ENCODE measurements at places on chromosomes 2 and 18. TPM values are rescaled to one million over a fixed set of nuclear protein-coding genes. Genes with fewer than 3 reads are reported as not detected.
A peak's percentile ranks its signal among the peaks of the same experiment; 100 is the strongest.

NGEF gene
- 0.71 TPM for total RNA-seq

DNA sequence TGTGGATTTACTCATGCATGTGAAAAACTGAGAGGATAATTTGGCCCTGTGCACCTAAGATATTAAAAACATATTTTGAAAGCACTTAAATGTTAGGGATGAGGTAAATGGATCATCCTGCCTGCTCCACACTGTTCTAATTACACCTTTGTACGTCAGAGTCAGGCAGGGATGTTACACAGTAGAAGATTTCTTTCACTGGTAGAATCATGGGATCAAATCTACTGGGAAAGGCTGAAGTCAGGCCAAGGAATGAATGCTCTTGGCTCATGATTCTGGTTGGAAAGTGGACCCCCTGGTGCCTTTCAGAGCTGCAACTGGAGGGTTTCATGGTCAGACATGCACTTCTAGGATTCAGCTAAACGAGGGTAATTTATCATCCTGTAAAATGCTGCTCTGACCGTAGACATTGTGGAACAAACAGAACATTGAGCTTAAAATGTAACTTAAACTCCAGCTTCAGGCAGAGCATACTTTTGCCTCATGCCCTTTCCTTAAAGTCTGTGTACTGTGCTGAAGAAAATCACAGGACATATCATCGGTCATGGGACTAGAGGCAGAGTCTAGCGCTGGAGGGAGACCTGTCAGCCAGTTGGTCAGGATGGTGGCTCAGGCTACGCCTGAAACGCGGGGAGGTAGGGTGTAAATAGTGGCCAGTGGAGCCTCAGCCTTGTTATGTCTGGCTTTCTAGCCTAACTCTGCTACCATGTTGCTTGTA is 4.9 kb downstream of the KCNE4 start:
- DNase-seq: no peak

MC5R gene
- total RNA-seq: not detected

PROM2 gene
- total RNA-seq: 14.2 TPM

GRCh38 chr2:217275091-217275490 is 415.2 kb upstream of the TNP1 start:
- DNase-seq: no peak

EML6 gene
- total RNA-seq: 2.6 TPM

DNA sequence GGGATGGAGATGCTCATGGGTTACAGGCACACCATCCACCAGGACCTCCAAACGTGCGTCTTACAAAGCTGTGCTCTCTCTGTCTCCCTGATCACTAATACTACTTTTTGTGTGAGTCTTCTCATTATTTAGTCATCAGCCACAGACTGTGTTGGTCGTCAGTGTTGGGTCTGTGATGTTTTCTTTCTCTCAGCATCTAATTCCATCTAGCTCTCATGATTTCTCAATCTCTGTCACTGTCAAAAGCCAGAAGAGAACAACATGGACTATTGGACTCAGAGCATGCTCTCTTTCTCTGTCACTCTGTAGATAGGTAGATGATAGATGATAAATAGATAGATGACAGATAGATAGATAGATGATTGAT is 6.0 kb upstream of the ARL4C start:
- no peak for DNase-seq

ZBTB7C gene
- total RNA-seq: 0.57 TPM

DNA sequence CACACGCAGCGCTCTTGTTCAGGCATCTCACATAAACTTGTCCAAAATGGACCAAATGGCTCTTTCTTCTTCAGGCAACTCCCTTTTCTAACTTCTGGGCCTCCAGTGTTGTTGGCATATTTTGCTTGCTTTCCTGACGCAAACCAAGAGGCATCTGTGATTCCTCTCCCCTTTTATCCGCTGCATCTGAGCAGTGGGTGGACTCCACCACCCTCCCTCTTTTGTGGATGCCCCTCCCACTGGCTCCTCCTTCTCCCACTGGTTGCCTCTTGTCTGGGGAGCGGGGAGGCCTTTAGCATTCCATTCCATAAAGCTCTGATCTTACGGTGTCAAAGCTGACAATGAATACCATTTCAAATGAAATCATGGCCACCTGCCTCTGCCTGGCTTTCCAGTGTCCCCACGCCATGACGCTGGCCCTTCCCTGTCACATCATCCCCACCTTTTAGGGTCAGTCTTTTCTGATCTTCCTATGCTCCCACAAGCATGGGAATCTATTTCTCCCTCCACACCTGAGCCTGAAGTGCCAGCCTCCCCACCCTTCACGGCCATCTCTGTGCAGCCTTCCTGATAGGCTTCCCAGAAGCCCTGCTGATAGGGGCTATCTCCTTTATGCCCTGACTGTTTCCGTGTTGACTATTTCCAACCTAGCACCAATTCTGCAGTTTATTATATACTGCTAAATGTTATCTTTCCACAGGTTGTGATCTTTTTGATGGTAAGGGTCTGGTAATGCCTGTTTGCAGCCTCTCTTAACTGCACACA is 51.5 kb downstream of the RPL37A start:
- DNase-seq: no peak

DNA sequence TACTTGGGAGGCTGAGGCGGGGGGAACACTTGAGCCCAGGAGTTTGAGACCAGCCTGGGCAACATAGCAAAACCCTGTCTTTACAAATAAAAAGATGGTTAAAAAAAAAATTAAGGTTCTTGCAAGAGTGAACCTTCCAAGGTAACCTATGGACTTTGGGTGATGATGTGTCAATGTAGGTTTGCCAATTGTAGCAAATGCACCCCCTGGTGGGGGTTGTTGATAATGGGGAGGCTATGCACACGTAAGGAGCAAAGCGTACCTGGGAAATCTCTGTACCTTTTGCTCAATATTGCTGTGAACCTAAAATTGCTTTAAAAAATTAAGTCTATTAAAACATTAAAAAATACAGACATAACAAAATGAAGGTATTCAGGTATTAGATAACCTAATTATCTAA is 70.4 kb downstream of the CWC22 start:
- DNase-seq: peak; percentile 14

DNA sequence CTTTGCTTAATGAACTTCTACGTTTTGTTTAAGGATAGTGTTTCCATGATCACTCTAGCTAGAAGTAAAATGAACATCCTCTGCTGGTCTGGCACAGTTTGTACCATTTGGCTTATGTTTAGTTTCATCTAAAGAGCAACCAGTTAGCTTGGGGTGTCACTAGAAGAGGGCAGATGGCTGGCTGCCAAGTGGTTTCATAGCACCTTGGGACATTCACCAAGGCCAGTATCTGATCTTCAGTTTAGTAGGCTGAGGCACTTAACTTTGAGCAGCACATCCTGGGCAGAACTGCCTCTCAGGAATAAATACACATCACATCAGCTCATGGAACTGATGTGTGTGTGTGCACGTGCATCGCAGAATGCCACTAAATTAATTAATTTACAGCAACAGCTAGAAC is 68.4 kb downstream of the NXPH2 start:
- DNase-seq: no peak

- DNase-seq: no peak
Measured at GRCh38 chr2:177242121-177242987, 22.2 kb downstream of the NFE2L2 start.

DNA sequence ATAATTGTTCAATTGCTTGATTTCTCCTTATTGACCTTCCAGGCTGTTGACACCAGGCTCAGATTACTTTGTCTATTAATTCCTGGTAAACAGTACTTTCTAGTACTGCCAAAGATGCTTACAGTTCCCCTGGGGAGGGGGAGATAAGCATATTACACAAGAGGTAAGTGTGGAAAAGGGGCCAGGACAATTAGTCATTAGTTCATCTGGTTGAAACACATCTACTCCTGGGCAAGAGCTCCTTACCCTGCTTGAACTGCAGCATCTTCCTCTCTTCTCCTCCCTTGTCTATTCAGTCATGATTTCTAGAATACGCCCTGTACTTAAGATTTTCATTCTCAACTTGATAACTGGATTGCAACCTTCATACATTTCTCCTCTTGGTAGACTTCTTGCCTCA is 10.4 kb upstream of the SPATS2L start:
- DNase-seq: no peak

SLC9A2 gene
- total RNA-seq: 1.6 TPM

- DNase-seq: no peak
Measured at GRCh38 chr2:27920148-27920885, 29.8 kb downstream of the BABAM2 start.

- DNase-seq: no peak
Measured at GRCh38 chr18:37383036-37383785, 182.4 kb downstream of the CELF4 start.

DNA sequence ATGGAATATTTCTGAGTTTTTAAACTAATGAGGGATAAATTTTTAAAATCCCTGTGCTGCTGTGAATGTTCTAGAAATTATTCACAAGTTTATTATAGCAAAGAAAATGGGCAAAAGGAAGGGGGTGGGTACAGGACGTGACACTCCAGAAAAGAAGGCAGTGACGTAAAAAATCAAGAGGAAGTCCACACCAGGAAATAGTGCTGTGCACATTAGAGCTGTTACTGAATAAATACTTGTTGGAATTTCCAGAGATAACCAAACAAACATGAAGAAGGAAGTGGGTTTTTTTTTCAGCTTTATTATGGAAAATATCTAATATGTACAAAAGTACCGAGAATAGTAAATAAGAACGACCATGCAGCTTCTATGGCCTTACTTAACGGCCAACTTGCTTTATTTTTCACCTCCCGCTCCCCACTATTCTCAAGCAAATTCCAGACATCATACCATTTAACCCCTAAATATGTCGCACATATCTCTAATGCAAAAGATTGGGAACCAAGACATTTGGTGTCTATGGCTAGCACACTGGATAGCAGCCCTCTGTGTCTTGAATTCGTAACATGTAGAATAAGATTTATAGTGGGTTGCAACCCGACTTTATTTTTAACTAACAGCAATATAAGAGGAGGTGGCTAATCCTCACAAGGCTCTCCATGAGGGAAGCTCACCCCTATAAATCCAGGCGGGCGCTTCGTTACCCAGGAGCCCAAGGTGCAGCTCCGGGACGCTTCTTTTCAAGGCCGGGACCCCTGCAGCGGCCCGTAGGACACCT is 580 bp upstream of the NDUFV2 start:
- no peak for DNase-seq

DNA sequence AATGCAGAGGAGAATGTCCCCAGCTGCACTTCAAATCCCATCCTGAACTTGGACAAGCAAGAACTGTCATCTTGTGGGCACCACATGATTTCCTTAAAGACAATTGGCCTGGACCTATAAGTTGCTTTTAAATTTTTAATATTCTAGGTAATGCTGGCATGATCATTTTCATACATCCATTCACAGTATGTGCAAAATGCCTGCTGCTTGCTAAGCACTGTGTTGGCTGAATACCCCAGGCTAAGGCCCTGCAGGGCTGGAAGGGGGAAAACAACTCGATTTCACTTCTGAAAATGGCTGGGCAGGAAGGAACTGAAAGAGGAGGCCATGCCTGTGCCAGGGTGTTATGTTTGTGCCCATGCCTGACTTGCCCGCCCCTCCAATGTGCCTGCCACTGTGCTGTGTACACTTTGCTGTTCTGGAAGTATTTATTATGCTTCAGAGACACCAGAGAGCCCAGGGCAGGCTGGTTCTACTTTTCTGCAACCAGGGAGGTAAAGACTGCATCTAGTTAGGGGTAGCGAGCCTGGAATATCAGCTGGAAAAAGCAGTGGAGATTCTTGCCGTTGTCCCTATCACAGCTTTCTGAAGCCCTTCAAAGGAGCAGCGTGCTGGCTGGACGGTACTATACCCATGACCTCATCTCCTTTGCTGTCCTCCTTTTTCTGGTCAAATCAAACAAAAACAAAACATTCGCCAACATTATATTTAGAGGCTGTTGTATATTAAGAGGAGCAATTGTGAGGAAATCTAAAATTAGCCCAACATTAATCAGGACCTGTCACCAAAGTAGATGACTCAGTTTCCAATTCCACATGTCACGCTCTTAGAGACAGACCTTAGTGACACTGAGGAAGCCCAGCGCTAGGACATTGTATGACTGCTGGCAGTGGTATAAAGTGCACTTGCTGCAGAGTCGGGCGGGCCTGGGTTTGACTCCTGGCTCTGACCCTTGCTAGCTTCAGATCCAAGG is 158.1 kb downstream of the DDX1 start:
- DNase-seq: no peak

- DNase-seq: no peak
Measured at GRCh38 chr18:9952633-9953416, 39.0 kb downstream of the VAPA start.

DNA sequence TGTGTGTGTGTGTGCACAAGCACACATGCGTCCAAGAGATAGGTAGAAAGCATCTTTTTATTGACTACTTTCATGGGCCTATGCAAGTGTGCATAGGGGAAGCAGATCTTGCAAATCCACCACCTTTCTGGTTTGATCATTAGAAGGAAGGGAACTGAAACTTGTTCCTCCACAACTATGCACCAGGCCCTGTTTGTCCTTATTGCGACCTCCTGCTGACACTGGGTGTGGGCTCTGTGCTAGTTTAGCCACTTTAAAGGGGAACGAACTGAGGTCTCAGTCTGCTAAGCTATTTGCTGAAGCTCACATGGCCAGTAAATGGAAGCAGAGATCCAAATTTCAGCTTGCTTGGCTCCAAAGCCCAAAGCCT is 32.1 kb upstream of the INSIG2 start:
- no peak for DNase-seq

DYNAP gene
- not detected for total RNA-seq
